ENCODE measurements at places on chromosomes 3 and 15. TPM values are rescaled to one million over a fixed set of nuclear protein-coding genes. Genes with fewer than 3 reads are reported as not detected.

Gene ATP13A5
- not detected for total RNA-seq

Gene GABRR3
- not detected for total RNA-seq

Gene PML
- 170 TPM for total RNA-seq

Gene CFAP100
- not detected for total RNA-seq

Gene CD276
- total RNA-seq: 34.4 TPM

Gene GPR62
- total RNA-seq: not detected

- no peaks in the 10 kb centered on the region for H3K36me3 ChIP-seq
- no peaks in the 10 kb centered on the region for H3K27me3 ChIP-seq
- H3K4me3 ChIP-seq: no peak overlapping the region
- no peak for DNase-seq
- no peak overlapping the region for H3K27ac ChIP-seq
Measured at GRCh38 chr3:197446700-197447056, 109.1 kb downstream of the BDH1 start.

DNA sequence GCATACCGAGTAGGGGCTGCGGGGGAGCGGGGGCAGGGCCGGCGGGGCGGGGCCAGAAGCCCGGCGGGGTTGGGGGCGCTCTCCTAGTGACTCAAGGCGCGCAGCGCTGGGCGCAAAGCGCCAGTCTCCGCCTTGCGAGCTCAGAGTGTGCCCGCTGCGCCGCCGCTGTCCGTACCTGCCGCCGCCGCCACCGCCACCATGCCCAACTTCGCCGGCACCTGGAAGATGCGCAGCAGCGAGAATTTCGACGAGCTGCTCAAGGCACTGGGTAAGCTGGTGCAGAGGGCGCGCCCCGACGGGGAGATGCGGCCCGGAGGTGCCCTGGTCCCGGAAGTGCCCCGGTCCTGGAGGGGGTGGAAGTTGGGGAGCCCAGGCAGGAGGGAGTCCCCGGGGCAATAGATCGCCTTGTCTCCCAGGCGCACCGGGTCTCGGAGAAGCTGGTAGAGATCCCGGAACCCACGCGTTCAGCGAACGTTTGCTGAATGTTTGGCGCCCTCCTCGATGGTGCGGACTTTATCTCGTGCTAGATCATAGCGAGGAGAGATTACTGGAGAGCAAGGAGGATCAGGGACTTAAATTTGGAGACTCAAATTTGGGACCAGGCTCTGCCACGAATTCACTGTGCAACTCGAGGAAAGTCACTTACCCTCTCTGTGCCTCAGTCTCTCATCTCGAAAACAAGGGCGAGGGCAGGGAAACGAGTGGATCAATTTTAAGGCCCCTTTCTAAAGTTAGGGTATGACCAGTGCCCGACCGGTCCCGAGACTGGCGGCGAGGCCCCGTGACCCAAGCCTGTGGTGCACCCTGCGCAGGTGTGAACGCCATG is at the start of gene CRABP1:
TSS of gene CRABP1 (plus strand) at position 123 of the 826 bp plus-strand sequence. CDS start at position 199, 76 bp downstream.
- no peak for DNase-seq
- peaks cover 18% of the 10 kb centered on the region for H3K27me3 ChIP-seq
- H3K36me3 ChIP-seq: no peaks in the 10 kb centered on the region
- no peak within 1 kb of the TSS for H3K4me3 ChIP-seq
- peaks cover 21% of the 10 kb centered on the region for H3K4me1 ChIP-seq

DNA sequence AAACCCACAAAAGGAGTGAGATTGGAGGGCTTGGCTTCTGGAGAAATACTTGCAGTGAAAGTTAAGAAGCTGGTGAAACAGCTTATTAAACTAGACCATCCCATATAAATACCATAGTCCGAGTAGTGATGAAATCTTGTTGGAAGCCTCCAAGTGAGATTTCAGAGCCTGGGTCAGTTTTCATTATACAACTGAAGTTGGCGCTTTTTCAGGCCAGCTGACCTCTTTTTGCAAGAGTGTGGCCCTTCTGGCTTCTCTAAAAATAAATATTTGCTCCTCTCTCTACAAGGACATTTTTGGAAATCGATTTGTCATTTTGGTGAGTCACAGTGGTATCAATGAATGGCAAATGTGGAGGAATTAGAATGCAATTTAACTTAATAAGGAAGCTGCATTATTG is 51.2 kb upstream of the THRB start:
- H3K4me3 ChIP-seq: no peak overlapping the region
- H3K27ac ChIP-seq: no peak overlapping the region
- no peak for DNase-seq
- H3K27me3 ChIP-seq: no peaks in the 10 kb centered on the region
- H3K4me1 ChIP-seq: peaks cover 3% of the 10 kb centered on the region
- no peaks in the 10 kb centered on the region for H3K36me3 ChIP-seq

DNA sequence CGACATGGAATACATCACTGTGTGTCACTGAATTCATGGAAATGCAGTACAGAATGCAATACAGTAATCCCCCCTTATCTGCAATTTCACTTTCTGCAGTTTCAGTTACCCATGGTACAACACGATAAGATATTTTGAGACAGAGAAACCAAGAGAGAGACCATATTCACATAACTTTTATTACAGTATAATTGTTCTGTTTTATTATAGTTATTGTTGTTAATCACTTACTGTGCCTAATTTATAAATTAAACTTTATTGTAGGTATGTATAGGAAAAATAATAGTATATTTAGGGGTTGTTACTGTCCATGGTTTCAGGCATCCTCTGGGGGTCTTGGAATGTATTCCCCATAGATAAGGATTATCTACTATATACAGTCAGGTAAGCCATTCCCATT is 61.8 kb downstream of the MBNL1 start:
- peaks cover 83% of the 10 kb centered on the region for H3K4me1 ChIP-seq
- no peaks in the 10 kb centered on the region for H3K27me3 ChIP-seq
- no peaks in the 10 kb centered on the region for H3K36me3 ChIP-seq

DNA sequence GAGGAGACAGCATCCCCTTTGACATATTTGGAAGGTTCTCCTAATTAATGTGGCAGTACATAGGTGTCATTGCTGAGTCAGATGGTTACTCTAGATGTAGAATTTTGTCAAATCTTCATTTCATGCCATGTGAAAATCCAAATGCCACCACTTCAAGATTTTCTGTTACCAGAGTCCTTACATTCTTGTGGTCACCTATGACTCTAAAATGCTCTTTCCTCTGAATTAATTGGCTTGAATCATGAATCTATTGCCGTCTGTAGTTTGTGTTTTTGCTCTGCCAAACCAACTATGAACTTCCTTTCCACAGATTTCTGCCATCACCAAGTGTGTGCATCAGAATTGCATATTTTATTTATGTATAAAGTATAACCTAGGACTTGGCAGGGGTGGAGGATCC is 269.4 kb upstream of the ZPLD1 start:
- DNase-seq: no peak
- no peak overlapping the region for H3K27ac ChIP-seq
- H3K36me3 ChIP-seq: no peaks in the 10 kb centered on the region
- H3K4me1 ChIP-seq: peaks cover 4% of the 10 kb centered on the region
- H3K27me3 ChIP-seq: no peaks in the 10 kb centered on the region

DNA sequence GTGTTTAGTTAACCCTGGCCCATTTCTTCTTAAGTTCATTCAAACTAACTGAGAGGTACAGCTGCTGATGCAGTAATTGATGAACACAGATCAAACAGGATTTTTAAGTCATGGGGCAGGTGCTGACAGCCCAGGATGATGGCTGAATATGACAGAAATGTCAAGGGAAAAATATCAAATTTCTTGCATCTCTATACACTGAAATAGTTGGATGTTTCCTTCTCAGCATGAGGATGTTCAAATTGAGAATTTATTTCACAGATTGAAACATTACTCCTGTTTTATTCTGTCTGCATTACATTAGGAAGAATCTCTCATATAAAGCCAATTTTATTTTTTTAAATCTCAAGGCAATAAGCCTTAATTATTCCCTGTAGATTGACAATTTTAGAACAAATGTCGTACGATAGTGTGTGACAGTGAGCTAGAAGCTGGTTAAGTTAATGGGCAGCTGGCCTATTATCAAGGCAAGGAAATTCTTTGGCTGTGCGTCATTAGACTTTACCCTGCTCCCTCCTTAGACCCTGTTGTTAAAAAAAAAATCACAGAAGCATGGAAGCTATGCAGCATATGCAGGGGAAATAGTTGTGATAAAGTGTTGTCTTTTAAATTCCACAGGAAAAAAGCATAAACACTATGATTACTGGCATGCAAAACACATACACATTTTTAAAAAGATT is 183.8 kb upstream of the KCNMB2 start:
- H3K27me3 ChIP-seq: no peaks in the 10 kb centered on the region
- no peaks in the 10 kb centered on the region for H3K36me3 ChIP-seq
- peaks cover 6% of the 10 kb centered on the region for H3K4me1 ChIP-seq
- no peak overlapping the region for H3K27ac ChIP-seq
- no peak for DNase-seq

- no peaks in the 10 kb centered on the region for H3K4me1 ChIP-seq
- H3K27me3 ChIP-seq: no peaks in the 10 kb centered on the region
- no peak overlapping the region for H3K27ac ChIP-seq
Measured at GRCh38 chr15:36831125-36831903, 251.9 kb downstream of the CDIN1 start.

GRCh38 chr3:133934073-133934970 is 38.6 kb upstream of the RAB6B start:
- no peaks in the 10 kb centered on the region for H3K27me3 ChIP-seq
- H3K27ac ChIP-seq: peak overlapping the region; percentile 9
- peak; percentile 49 for DNase-seq
- H3K36me3 ChIP-seq: no peaks in the 10 kb centered on the region
- no peak overlapping the region for H3K4me3 ChIP-seq

GRCh38 chr3:114606336-114606735 is 312.5 kb downstream of the TIGIT start:
- DNase-seq: no peak
- H3K36me3 ChIP-seq: no peaks in the 10 kb centered on the region
- no peak overlapping the region for H3K27ac ChIP-seq

- peaks cover 7% of the 10 kb centered on the region for H3K36me3 ChIP-seq
- peak overlapping the region; percentile 73 for H3K27ac ChIP-seq
- no peak for DNase-seq
- no peaks in the 10 kb centered on the region for H3K27me3 ChIP-seq
Measured at GRCh38 chr3:13480340-13481318, 523 bp downstream of the HDAC11 start.

DNA sequence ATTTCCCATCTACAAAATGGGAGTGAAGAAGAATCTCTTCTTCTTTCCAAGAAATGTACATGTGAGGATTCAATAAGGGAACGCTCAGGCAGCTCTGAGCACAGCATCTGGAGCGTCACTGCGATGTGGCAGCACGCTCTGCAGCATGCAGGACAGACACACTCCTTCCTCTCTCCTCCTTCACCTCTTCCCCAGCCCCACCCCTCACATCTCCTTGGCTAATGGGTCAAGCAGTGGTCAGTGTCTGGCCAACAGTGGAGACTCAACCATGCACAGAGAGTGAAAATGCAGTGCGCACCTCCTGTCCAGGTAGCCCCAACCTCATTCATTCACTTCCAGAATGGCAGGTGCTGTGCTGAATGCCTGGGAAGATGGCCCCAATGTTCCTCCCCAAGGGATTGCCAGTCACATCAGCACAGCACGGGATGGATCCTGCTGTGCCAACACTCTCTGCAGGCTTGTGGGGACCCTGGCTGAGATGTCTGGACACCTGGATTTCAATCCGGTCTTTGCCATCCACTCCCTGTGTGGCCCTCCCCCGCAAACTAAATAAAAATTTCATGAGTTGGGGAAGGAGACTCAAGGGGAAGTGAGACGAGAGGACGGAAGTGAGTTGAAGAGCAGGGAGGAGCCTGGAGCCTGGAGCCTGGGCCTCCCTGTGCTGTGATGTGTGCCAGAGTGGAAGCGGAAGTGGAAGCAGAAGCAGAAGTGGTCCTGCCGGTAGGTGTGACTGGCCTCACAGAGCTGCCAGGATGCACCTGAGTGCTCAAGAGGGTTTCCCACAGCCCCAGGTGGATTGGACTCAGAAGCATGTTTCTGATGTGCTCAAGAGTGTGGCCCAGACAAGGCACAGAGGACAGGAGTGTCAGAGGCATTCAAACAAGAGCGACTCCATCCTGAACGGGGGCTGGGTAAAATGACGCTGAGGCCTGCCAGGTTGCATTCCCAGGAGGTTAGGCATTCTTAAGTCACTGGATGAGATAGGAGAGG is 163.9 kb downstream of the SMAD6 start:
- no peaks in the 10 kb centered on the region for H3K4me1 ChIP-seq
- H3K27ac ChIP-seq: no peak overlapping the region
- no peaks in the 10 kb centered on the region for H3K36me3 ChIP-seq

DNA sequence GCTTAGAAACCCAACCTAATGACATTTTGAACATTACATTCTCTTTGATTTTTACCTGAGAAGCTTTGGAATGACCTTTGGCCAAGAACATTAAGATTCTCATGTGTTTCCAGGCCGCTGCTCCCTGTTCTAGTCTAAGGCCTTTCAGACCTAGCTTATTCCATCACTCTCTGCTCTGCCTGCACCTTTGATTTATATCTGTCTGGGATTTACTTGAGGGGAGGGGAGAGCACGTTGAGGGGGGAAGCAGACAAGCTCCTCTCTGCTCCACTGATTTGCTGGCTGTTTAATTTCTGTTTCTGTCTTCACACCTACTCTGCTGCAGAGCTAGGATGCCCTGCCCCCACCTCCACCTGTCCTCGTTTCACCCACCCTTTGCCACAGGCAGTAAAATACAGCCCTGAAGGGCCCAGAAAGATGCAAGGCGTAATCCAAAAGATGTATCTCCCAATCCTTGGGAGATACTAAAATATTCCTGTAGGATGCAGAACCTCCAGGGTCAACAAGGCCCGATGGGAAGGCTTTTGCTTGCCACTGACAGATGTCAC is 429.8 kb downstream of the EPHB1 start:
- H3K4me1 ChIP-seq: peaks cover 7% of the 10 kb centered on the region
- no peaks in the 10 kb centered on the region for H3K27me3 ChIP-seq
- H3K4me3 ChIP-seq: no peak overlapping the region
- no peaks in the 10 kb centered on the region for H3K36me3 ChIP-seq
- no peak overlapping the region for H3K27ac ChIP-seq
- DNase-seq: no peak

DNA sequence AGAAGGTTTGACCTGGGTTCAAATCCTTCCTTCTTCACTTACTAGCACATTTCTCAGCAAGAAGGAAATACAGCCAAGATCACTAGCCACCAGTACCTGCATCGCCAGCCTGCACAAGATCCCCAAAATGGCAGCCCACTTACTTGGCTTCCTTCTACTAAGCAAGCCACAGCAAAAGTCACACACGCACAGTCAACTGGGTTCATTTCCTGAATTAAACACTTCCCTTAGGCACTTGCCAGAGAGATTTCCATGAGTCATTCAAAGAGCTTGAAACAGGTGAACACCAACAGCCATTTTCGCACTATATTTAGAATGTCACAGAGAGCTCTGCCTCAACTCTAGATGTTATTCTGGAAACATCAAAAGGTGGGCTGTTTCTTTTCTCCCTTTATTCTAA is 42.6 kb downstream of the MGLL start:
- no peaks in the 10 kb centered on the region for H3K27me3 ChIP-seq
- H3K27ac ChIP-seq: peak overlapping the region; percentile 18
- H3K4me3 ChIP-seq: no peak overlapping the region
- H3K36me3 ChIP-seq: peaks cover 4% of the 10 kb centered on the region
- peaks cover 61% of the 10 kb centered on the region for H3K4me1 ChIP-seq
- no peak for DNase-seq

- H3K4me1 ChIP-seq: peaks cover 54% of the 10 kb centered on the region
- H3K4me3 ChIP-seq: peak overlapping the region; percentile 4
- peak overlapping the region; percentile 64 for H3K27ac ChIP-seq
- DNase-seq: peak; percentile 75
- H3K36me3 ChIP-seq: no peaks in the 10 kb centered on the region
Measured at GRCh38 chr3:13021141-13022114, 51.8 kb downstream of the IQSEC1 start.

- no peaks in the 10 kb centered on the region for H3K36me3 ChIP-seq
- peaks cover 12% of the 10 kb centered on the region for H3K4me1 ChIP-seq
- H3K27me3 ChIP-seq: peaks cover 28% of the 10 kb centered on the region
- DNase-seq: no peak
- no peak overlapping the region for H3K27ac ChIP-seq
- no peak overlapping the region for H3K4me3 ChIP-seq
Measured at GRCh38 chr15:73872346-73872745, 1.0 kb upstream of the TBC1D21 start.

Measured in stomach (tissue), 19 donors.